ENCODE measurements at places on chromosomes 16 and 17.

GRCh38 chr17:2067608-2068024, 12.7 kb downstream of the HIC1 start:
- H3K4me3 ChIP-seq, result no peak overlapping the region
- H3K27ac ChIP-seq, result no peak overlapping the region
- H3K36me3 ChIP-seq, result peaks cover 69% of the 10 kb centered on the region
- H3K4me1 ChIP-seq, result peaks cover 79% of the 10 kb centered on the region

DNA sequence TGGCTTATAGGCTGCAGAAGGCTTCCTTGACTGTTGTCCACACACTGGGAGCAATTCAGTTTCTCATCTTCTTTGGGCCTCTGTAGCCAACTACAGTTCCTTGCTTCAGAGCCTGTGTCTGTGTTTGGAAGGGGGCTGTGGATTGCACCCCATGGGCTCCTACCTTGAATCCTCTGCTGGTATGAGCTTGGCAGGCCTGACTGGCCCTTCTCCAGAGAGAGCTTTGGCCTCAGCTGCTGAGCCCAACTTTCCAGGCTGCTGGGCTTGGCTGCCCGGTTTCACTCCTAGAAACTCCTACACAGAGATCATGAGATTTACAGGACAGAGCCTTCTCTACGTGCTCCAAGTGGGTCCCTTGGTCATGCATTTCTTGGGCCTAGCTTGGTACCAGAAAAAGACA, 354.4 kb downstream of the SNX29 start:
- peaks cover 29% of the 10 kb centered on the region for H3K36me3 ChIP-seq
- no peaks in the 10 kb centered on the region for H3K27me3 ChIP-seq
- H3K4me1 ChIP-seq, result peaks cover 39% of the 10 kb centered on the region
- no peak overlapping the region for H3K4me3 ChIP-seq
- no peak overlapping the region for H3K27ac ChIP-seq
- ATAC-seq, result no peak

- H3K27ac ChIP-seq, result no peak overlapping the region
- H3K27me3 ChIP-seq, result peaks cover 23% of the 10 kb centered on the region
- H3K4me3 ChIP-seq, result no peak overlapping the region
- H3K36me3 ChIP-seq, result peaks cover 6% of the 10 kb centered on the region
Observed at GRCh38 chr17:65609286-65609685, 47.8 kb upstream of the AXIN2 start.

GRCh38 chr17:67316781-67317180, 49.6 kb downstream of the PSMD12 start:
- no peaks in the 10 kb centered on the region for H3K36me3 ChIP-seq
- H3K4me3 ChIP-seq, result no peak overlapping the region
- H3K27me3 ChIP-seq, result peaks cover 9% of the 10 kb centered on the region
- H3K27ac ChIP-seq, result no peak overlapping the region
- no peaks in the 10 kb centered on the region for H3K4me1 ChIP-seq
- ATAC-seq, result no peak

- no peak overlapping the region for H3K27ac ChIP-seq
- no peak for ATAC-seq
- no peak overlapping the region for H3K4me3 ChIP-seq
- no peaks in the 10 kb centered on the region for H3K36me3 ChIP-seq
- H3K27me3 ChIP-seq, result peaks cover 44% of the 10 kb centered on the region
- H3K4me1 ChIP-seq, result peaks cover 6% of the 10 kb centered on the region
Observed at GRCh38 chr16:21227866-21228265, 5.6 kb upstream of the ANKS4B start.

Data from stimulated activated memory B cell treated with anti-CD40 and anti-IgM and Interleukin-4, amounts not matched to agents 10 μg/mL and 1 μg/mL and 100 μg/mL, for 72 hours (primary cell).